CD8-positive, alpha-beta memory T cell (primary cell): ENCODE measurements at places on chromosomes 1 and 21.

- H3K36me3 ChIP-seq: no peaks in the 10 kb centered on the region
- DNase-seq: peak; percentile 43
- H3K27me3 ChIP-seq: no peaks in the 10 kb centered on the region
- peaks cover 62% of the 10 kb centered on the region for H3K4me1 ChIP-seq
These were observed at the start of gene PFKL for GRCh38 chr21:44299458-44300261. TSS of gene PFKL (plus strand) at chr21:44300053. CDS start at chr21:44300106, 53 bp downstream.

DNA sequence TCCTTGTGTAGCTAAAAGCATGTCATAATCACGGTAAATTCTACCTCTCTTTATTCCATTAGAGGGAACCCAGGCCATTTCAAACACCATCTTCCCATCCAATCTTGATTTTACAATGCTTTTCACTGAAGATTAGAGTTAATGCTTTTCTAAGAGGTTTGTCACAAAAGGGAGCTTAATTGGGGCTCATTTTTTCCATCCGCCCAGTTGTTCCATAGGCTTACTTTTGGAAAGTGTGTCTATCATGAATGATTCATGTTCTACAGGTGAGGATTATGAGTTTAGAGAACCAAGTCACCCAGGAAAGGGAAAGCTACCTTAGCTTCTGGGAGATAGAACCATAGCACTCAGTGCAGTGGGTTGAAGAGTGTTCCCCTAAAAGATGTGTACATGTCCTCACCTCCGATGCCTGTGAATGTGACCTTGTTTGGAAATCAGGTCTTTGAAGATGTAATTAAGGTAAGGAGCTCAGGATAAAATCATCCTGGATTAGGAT is 286.9 kb upstream of the RUNX1 start:
- H3K27me3 ChIP-seq: no peaks in the 10 kb centered on the region
- H3K27ac ChIP-seq: no peak overlapping the region
- H3K4me1 ChIP-seq: no peaks in the 10 kb centered on the region
- no peak for DNase-seq
- no peak overlapping the region for H3K4me3 ChIP-seq

DNA sequence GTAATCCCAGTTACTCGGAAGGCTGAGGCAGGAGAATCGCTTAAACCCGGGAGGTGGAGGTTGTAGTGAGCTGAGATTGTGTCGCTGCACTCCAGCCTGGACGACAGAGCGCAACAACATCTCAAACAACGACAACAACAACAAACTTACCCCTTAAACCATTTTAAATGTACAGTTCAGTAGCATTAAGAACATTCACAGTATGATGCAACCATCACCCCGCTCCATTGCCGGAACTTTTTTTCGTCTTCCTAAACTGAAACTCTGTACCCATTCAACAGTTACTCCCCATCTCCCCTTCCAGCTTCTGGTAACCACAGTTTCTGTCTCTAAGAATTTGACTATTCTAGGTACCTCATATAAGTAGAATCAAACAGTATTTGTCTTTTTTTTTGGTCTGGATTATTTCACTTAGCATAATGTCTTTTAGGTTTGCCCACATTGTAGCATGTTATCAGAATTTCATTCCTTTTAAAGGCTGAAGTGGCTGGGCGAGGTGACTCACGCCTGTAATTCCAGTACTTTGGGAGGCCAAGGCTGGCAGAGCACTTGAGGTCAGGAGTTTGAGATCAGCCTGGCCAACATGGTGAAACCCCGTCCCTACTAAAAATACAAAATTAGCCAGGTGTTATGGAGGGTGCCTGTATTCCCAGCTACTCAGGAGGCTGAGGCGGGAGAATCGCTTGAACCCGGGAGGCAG is 19.6 kb downstream of the CA6 start:
- H3K4me3 ChIP-seq: peak overlapping the region; percentile 41
- DNase-seq: no peak
- no peaks in the 10 kb centered on the region for H3K27me3 ChIP-seq
- no peaks in the 10 kb centered on the region for H3K36me3 ChIP-seq

DNA sequence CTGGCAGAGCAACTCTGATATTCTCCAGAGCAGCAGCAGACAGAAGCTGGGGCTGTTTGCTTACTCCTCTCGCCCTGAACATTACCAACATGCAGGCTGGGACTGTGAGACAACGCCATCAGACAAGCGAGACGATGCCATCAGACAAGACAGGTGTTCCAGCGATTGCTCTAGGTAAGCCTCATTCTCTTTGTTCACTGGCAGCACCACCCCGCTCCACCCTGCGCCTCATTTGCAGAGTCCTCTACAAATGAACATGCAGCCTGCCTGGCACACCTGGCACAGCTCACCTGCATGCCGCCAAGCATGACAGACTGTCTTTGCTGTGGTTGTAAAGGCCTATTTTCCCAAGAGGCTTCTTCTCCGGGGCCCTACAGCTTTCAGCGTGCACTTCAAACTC is 346.2 kb downstream of the SMYD3 start:
- no peaks in the 10 kb centered on the region for H3K27me3 ChIP-seq
- H3K27ac ChIP-seq: no peak overlapping the region
- no peaks in the 10 kb centered on the region for H3K4me1 ChIP-seq
